ENCODE measurements at places on chromosomes 16 and 17.

DNA sequence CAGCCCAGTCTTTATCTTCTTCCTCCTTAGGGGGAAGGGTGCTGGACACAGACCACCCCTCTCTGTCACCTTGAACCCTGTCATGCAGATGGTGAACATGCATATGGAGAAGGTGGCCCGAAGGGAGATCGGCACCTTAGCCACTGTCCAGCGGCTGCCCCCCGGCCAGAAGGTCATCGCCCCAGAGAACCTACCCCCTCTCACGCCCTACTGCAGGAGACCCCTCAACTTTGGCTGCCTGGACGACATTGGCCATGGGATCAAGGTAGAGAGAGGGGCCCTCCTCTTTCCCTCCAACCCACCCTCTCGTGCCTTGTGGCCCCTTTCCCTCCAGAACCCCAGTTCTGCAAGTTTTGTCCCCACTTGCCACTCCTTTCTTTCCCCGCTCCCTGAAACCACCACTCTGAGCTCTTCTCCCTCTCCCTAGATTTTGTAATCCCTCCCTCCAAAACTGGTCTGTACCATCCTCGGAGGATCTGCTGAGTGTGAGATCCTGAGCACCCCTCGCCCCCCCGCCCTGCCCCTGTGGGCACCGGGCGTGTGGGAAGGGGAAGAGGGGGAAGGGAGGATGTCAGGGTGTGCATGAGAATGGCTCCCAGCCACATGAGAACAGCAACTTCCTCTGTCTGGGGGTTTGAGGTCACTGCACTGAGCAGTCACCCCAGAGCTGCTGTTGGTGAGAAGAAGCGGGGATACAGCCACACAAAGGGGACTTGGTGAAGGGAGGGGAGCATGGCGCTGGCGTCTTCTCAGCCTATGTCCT lies 7.3 kb downstream of the ABI3 start:
- DNase-seq = no peak

GRCh38 chr17:65751263-65751662 lies 189.8 kb upstream of the AXIN2 start:
- no peak for DNase-seq

DNA sequence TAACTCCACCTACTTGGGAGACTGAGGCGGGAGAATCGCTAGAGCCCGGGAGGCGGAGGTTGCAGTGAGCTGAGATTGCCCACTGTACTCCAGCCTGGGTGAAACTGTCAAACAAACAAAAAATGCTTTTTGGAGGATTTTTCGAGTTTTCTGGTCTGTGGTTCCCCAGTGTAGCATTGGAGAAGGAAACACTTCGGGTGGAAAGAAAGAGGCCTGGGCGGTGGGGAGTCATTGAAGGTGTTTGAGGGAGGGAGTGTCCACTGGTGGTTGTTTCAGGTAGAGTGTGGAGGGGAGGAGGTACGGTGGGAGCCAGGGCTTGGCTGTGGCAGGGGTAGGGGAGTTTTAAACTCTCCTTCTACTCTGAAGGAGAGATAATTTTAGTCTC lies 1.2 kb downstream of the RNF213 start:
- DNase-seq = no peak

DNA sequence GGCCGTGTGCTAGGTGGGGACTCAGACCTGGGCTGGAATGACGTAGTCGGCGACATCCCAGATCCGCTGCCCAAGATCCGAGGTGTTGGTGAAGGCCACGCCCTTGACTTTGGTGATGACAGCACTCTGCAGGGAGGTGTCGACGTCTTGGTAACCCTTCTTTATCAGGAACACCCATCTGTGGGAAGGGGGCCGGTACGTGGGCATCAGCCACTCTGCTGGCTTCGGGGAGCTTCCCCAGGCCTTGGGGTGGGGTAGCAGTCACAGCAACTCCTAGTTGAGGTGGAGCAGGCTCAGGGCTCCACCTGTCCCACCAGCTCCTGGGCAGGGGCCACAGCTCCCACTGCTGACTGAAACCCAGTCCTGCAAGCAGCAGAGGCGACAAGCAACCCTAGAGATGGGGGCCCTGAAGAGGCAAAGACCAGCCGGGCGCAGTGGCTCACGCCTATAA lies 4.3 kb downstream of the P2RX5 start:
- no peak for DNase-seq

- no peak for DNase-seq
These were observed 215.8 kb upstream of the TBX2 start for GRCh38 chr17:61183793-61184192.

DNA sequence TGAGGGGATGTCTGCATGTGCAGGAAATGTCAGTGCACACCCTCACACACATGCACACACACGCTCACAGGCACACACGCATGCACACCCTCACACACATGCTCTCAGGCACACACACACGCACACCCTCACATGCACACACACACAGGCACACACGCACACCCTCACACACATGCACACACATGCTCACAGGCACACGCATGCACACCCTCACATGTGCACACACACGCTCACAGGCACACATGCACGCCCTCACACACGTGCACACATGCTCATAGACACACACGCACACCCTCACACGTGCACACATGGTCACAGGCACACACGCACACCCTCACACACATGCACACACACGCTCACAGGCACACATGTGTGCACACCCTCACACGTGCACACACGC lies 77.6 kb upstream of the ZNF469 start:
- DNase-seq = no peak

GRCh38 chr16:65959983-65960382 lies 406.5 kb upstream of the CDH5 start:
- no peak for DNase-seq

- no peak for DNase-seq
These were observed 6.2 kb downstream of the REXO5 start for GRCh38 chr16:20812510-20812909.

DNA sequence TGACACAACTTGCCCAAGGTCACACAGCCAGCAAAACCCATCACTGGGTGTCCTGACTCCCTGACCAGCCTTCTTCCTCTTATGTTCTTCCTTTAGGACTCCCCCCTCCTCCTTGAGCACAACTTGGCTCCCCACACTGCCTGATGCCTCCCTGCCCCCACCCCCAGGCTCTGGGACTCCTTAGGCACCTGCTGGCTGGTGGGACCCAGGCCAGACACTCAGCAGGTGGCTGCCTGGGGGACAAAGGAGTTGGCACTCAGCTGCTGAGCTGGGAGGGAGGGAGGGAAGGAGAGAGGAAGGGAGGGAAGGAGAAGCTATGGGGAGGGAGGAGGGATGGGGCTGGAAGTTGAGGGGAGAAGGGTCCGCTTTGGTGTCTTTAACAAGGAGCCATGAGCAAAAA lies 8.0 kb downstream of the SEZ6 start:
- DNase-seq = no peak

DNA sequence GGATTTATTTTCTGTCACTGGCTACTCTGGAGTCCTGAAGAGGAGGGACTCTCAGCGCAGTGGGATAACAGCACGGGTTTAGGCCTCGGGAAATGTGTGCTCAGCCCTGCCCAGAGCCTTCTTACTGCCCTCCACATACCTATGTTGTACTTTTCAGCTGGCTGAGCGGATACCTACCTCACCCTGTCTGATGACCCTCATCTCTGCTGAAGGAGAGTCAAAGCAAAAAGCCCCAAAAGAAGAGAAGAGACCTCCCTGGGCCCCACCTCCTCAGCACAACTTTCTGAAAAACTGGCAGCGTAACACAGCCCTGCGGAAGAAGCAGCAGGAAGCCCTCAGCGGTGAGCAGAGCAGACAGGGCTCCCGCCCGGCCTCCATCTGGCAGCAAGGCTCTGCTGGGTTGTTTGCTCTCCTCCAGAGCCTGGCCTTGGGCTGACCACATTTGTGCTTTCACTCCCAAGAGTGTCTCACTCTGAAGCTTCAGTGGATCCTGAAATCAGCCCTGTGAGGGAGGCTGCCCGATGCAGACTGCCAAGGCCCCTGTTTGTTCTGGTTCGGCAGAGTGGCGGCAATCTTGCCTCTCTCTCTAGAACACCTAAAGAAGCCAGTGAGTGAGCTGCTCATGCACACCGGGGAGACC lies 10.3 kb downstream of the MYCBPAP start:
- DNase-seq = no peak

GRCh38 chr16:29237971-29238370 lies 168.5 kb downstream of the NPIPB11 start:
- no peak for DNase-seq

- no peak for DNase-seq
These were observed 11.3 kb downstream of the RBL2 start for GRCh38 chr16:53445534-53445933.

DNA sequence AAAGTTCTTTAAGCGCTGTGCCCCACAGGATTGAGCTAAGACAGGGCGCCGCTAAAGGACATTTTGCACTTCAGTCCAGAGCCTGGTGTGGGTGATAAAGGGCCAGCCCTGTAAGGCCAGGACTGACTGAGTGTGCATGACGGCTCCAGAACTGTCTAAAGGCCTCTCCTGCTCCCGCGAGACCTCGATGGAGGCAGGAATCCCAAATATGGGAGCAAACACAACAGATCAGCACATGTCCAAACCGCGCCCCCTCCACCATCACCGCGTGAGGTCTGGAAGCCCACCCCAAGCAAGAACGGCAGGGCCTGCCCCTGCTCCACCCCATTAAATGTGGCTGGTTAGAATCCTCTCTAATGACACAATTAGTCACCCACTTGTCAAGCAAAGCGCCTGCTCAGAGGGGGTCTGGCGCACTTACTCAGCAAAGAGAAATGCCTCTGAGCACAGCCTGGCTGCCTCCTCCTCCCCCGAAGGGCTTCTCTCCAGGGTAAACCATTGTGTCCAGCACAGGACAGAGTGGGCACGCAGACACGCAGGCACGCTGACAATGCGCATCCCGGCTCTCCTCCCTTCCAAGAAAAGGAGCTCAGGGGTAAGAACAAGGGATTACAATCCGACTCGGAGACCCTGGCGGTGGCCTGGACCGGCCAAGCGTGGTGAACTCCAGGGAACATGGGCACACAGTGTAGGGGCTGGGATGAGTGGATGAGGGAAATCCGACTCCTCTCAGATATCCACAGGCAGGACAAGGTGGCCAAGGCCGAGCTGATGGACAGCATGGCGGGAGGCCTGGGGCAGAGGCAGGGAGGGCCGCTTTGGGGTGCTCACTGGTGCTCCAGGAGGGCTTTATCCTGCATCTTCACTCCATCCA lies 1.5 kb downstream of the MXRA7 start:
- no peak for DNase-seq

- no peak for DNase-seq
These were observed 47.8 kb downstream of the NFAT5 start for GRCh38 chr16:69613378-69614154.

DNA sequence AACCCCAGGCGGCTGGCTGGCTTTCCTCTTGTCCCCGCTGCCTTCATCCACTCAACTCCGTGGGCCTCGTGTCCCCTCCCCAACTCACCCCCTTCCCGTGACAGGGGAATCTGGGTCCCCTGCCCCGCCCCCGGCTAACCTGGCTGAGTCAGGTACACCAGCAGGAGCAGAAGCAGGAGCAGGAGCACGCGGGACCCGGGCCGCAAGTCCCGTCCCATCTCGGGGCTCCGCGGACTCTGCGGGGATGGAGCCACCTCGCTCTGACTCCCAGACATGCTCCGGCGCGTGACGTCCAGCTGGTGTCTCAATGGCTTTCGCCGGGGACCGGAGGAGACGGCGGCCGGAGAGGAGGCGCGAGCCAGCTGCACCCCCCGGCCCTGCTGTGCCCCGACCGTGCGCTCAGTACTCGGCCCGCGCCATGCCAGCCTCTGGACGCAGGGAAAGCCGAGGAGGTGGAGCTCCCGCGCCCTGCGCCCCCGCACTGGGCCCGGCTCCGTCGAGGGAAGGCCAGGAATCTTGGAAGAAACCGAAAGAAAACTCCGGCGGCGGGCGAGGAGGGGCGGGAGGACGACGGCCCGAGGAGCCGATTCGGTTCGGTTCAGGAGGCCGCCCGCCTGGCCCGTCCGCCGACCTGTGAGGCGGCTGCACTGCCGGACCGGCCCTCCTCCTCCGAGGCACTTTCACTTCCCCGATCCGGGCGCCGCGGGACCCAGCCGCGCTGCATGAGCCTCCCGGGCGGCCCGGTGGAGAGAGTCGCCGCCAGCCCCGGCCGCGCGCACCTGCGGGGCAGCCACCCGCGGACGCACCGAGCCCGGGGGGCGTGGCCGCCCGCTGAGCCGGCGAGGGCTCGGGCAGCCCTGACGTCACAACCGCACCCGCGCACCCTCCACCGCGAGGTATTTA lies at the start of the genes CXCL16 and ZMYND15:
CXCL16 (minus strand) TSS at position 807 of the 903 bp plus-strand sequence; CDS start at position 218, 589 bp downstream.
ZMYND15 (plus strand) TSS at position 712 of the 903 bp plus-strand sequence. CDS start 716 bp downstream, outside the sequence.
- DNase-seq = peak; percentile 41

GRCh38 chr17:72683506-72684404 lies 408.7 kb downstream of the SLC39A11 start:
- DNase-seq = no peak

DNA sequence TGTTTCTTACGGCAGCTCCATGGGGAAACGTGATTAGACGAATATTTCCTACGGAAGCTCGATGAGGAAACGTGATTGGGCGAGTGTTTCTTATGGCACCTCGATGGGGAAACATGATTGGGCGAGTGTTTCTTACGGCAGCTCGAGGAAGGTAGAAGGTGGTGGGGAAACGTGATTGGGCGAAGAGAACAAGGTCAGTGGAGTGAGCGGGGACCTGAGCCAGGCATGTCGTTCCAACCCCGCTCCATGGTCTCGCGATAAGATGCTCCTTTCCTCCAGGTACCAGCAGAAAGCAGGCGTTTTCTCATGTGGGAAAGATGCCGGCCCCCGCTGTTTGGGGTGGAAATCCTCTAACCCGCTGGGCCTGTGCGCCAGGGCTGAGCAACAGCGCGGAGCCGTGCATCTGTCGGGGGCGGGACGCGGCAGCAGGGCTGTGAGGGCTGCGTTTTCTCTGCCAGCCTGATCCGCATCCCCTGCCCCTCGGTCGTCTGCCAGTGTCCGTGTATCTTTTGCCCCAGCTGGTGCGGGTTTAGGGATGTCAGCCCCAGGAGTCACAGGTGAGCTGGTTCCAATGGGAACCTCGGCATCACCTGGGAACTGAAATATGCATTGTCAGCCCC lies 25.6 kb upstream of the DOC2B start:
- DNase-seq = no peak

GRCh38 chr17:10135539-10136257 lies 62.7 kb downstream of the GAS7 start:
- DNase-seq = no peak

DNA sequence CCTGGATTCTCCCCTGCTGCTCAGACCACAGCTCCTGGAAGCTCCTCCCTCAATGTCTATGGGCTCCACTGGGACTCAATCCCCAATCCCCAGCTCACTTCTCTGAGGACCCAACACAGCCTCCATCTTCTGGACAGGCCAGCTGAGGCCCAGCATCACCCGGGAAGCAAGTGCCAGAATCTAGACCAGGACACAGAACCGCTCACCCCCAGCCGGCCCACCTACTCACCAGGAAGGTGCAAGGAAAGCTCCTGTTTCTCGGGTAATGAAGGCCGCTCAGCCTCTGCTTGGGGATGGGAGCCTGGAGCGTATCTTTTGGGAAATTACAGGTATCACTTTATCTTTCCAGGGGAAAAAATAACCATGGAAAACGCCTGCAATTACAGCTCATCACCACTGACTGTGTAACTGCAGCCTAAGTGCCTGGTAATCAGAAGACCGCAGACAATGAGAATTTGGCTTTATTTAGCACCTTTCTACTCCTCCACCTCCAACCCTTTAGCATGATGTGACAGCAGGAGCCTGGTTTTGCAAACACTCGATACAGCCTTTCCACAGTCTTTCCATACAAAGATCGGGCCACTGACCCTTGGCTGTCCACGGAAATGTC lies 49.6 kb upstream of the RPL38 start:
- no peak for DNase-seq

- no peak for DNase-seq
These were observed 4.4 kb downstream of the MVP start for GRCh38 chr16:29824589-29825144.

All from stimulated activated CD4-positive, alpha-beta T cell treated with anti-CD3 and anti-CD28 coated beads, Interleukin-4, amount 100 ng/mL, for 48 hours (primary cell).